ENCODE measurements at places on chromosomes 16 and 17.

GRCh38 chr17:2478458-2478857, 33.2 kb downstream of the METTL16 start:
- no peak for DNase-seq

- DNase-seq = no peak
Measured at GRCh38 chr17:72240333-72240732, 119.5 kb downstream of the SOX9 start.

DNA sequence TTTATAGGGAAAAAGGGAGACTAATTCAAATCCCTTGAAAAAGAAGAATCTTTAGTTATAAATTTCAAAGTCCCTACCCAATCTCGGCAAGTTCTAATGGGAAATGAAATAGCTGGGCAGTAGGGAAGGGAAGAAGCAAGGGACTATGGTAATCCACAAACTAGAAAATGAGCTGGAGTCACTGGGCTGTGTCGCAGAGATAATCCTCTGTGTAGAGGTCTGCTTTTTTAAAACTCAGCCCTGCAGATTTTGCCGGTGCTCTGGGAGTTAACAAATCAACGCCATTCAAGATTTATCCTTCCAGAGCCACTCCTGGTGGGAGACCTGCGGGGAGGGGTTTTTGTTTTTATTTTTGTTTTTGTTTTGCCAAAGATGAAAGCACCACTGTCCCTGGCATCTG, 20.8 kb downstream of the SNX11 start:
- DNase-seq = no peak

GRCh38 chr17:5582209-5583185, 1.8 kb downstream of the NLRP1 start:
- peak; percentile 14 for DNase-seq

DNA sequence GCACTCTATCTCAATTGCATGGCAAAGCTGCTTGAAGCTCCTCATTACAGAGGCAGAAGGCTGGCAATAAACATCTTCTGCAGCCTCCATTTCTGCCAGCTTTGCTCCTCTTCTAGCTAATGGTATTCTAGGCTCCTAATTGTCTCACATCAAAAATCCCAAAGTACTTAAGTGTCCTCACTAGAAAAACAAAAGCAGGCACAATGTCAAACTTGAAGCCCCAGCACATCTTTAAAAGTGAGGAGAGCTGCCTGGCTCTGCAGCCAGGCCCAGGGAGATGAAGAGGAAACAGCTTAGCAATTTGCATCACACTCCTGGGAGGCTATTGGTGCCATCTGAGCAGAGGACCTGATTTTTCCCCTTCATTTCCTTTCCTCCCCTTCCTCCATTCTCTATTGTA, 197.1 kb downstream of the KCNJ2 start:
- no peak for DNase-seq

GRCh38 chr17:17425005-17425404, 51.8 kb upstream of the MED9 start:
- no peak for DNase-seq

DNA sequence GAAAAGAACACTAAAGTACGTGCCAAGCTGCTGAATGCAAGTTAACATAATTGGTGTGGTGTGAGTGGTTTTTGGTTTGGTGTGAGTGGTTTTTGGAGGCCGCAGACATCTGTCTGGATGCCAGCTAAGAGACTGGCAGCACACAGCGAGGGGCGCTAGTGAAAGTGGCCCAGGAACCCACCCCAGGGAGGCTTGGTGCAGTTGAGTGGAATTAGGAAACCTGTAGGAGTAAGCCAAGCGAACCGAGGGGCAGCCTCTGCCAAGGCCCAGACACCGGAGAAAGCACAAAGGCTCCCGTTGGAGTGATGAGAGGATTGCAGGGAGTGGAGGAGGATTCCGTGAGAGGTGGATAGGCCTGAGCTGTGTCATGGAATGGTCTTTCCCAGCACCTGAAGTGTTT, 24.6 kb upstream of the SLC5A11 start:
- DNase-seq = no peak

DNA sequence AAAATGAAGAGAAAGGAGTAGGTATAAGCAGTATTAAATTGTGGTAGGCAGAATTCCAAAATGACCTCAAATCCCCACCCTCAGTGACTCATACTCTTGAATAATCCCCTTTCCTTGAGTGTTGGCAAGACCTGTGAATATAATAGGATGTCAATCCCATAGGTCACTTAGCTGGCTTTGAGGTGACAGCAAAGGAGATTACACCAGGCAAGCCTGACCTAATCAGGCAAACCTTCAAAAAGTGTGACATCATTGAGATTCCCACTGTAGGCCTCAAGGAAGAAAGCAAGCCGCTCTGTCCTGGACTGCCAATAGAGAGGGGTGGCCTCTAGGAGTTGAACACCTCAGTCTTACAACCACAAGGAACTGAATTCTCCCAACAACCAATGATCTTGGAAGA, 535.2 kb downstream of the RBFOX1 start:
- no peak for DNase-seq

- no peak for DNase-seq
Measured at GRCh38 chr17:48024149-48025039, 13.2 kb downstream of the COPZ2 start.

DNA sequence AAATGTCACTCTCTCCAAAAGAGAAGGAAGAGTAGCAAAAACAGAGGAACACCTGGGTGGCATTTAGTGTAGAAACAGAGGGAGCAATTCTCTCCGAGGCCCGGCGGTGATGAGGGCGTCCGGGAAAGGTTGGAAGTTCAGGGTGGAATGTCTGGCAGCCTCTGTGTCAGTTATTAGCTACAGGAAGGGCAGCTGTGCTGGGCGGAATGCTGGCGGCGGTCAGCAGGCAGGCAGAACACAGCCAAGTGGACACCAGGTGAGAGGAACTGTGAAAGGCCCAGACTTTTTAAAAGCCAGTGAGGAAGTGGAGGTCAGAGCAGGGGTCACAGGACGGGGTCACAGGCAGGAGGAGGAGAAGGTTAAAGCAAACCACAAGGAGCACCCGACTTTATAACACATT, 238.1 kb downstream of the NTN1 start:
- DNase-seq = no peak

GRCh38 chr17:47714773-47715396, 18.2 kb upstream of the TBX21 start:
- no peak for DNase-seq

- peak; percentile 64 for DNase-seq
Measured at GRCh38 chr17:50865060-50865867, 890 bp downstream of the TOB1 start.

DNA sequence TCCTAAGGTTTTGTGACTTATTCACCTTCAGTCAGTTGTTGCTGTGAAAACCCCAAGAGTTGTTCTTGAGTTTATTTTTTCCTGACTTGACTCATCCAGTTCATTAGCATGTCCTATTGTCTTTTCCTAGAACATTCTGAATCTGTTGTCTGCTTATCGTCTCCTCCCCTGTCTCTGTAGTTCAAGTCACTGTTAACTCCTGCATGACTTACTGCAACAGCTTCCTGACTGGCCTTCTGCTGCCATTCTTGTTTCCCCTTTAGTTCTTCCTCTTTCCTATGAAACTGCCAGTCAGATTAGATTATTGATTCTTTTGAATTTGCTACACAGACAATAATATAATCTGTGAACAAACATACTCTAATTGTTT, 161.5 kb downstream of the FTO start:
- DNase-seq = peak; percentile 90

DNA sequence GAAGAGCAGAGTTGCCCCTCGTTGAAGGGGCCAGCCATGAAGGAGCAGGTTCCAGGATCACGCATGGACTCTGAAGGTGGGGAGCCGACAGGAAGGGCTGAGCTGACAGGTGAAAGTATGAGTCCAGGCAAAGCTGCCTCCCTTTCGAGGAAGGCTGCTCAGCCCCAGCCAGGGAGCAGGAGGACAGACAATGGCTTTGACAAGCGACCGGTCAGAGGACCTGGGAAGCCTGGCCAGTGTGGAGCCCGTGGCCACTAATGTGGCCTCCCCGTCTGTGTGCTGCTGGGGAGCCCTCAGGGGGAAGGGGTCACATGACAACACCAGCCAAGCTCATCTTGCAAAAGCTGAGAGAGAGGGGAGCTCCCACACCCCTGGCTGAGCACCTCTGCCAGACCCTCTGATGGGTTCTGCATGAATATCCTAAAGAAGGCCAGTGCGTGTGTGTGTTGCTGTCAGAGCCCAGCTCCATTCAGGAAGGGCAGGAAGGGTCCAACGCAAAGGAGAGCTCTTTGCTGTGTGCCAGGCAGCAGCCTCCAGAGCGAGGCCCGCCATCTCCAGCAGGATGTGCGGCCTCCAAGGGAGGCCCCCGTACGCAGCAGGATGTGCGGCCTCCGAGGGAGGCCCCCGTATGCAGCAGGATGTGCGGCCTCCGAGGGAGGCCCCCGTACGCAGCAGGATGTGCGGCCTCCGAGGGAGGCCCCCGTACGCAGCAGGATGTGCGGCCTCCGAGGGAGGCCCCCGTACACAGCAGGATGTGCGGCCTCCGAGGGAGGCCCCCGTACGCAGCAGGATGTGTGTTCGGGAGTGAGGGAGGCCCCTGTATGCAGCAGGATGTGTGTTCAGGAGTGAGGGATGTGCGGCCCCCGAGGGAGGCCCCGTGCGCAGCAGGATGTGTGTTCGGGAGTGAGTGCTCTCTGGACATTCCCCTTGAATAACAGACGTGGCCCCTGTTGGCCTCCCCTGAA, 102.1 kb upstream of the CHMP6 start:
- DNase-seq = no peak

DNA sequence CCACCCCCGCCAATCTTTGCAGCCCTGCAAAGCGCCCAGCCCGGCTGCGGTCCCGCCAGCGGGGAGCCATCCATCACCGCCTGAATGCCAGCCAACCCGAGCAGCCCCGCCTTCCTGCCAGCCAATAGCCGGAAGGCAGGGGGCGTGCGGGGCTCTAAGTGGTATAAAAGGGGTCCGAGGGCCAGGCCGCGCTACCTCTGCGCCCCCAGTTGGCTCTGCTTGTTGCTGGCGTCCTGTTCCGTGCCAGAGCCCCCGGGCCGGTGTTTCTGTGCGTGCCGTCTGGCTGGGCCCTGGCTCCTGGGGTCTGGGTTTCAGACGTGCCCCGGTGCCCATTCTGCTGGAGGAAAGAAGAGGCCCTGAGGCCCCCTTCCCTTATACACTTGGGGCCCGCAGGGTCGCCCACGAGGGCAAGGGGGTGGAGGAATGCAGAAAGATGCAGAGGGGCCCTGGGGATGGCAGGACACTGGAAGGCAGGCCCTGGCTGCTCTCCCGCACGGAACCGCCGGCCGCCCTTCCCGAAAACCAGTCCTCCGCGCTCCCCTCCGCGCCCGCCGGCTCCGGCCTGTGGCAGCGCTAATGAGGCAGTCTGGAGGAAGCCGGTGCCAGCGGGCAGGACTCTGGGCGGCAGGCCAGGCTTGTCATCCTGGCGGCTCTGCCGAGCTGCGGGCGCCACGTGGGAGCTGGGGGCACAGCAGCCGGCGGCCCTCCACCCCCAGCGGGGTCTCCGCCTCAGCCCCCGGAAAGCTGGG, 14.0 kb downstream of the COPZ2 start:
- DNase-seq = peak; percentile 68

GRCh38 chr16:72664056-72664508, 383.8 kb downstream of the ZFHX3 start:
- no peak for DNase-seq

- DNase-seq = no peak
Measured at GRCh38 chr17:67862614-67863217, 37.4 kb downstream of the BPTF start.

GRCh38 chr16:56984639-56985038, 4.7 kb upstream of the NLRC5 start:
- DNase-seq = no peak

- DNase-seq = peak; percentile 21
Measured at GRCh38 chr17:45246861-45247428, 14.9 kb downstream of the SPATA32 start.

- no peak for DNase-seq
Measured at GRCh38 chr17:8072729-8073461, 14.6 kb downstream of the ALOX12B start.

GRCh38 chr16:65745201-65745708, 621.2 kb upstream of the CDH5 start:
- no peak for DNase-seq

- DNase-seq = no peak
Measured at GRCh38 chr17:63150490-63150889, 184.5 kb downstream of the TANC2 start.

- no peak for DNase-seq
Measured at GRCh38 chr17:79454826-79455225, 156.0 kb downstream of the RBFOX3 start.

DNA sequence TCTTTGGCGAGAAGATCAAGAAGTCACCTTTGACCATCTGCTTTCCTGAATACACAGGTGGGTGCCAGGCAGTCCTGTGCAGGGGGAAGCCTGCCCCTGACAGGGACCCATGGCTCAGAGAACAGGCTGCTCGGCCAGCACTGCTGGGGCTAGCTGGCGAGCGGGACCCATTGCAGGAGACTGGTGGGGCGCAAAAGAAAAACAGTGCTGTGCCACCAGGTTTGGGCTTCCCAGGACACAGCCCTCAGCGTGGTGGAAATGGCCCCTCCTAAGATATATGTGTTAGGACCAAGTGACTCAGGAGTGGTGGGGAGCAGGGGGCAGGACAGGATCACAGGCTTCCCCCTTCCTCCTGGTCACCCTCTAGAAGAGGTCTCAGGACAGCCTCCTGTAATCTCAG, 73.9 kb downstream of the AMFR start:
- no peak for DNase-seq

GRCh38 chr17:14409292-14409691, 108.4 kb downstream of the HS3ST3B1 start:
- no peak for DNase-seq

GRCh38 chr17:48368352-48368908, 61.6 kb downstream of the SKAP1 start:
- no peak for DNase-seq

- no peak for DNase-seq
Measured at GRCh38 chr17:78868391-78868790, 27.8 kb upstream of the USP36 start.

DNA sequence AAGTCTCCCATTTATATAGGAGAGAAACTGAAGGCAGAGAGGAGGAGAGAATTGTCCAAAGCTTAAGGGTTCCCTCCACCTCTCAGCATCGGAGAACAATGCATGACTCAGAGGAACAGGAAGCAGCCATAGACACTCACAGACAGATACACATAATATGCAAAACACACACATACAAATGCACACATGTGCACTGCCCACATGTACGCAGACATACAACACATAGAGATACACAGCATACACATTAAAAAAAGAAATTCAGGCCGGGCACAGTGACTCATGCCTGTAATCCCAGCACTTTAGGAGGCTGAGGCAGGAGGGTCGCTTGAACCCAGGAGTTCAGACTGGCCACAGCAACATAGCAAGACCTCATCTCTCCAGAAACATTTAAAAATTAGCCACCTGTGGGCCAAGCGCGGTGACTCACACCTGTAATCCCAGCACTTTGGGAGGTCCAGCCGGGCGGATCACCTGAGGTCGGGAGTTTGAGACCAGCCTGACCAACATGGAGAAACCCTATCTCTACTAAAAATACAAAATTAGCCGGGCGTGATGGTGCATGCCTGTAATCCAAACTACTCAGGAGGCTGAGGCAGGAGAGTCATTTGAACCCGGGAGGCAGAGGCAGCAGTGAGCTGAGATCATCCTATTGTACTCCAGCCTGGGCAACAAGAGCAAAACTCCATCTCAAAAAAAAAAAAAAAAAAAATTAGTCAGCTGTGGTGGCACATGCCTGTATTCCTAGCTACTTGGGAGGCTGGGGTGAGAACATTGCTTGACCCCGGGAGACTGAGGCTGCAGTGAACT, 11.3 kb downstream of the ERAL1 start:
- DNase-seq = peak; percentile 46

- no peak for DNase-seq
Measured at GRCh38 chr16:53433509-53433908, 762 bp upstream of the RBL2 start.
